ENCODE measurements at places on chromosomes 6 and 20. TPM values are rescaled to one million over a fixed set of nuclear protein-coding genes. Genes with fewer than 3 reads are reported as not detected.

PTPN1 gene
- 43.7 TPM for total RNA-seq

BFSP1 gene
- 3.0 TPM for total RNA-seq

INSM1 gene
- total RNA-seq: not detected

ZNF184 gene
- 2.6 TPM for total RNA-seq

PHACTR2 gene
- 16.1 TPM for total RNA-seq

TCF21 gene
- not detected for total RNA-seq

BHLHE23 gene
- total RNA-seq: not detected

MAS1 gene
- not detected for total RNA-seq

FAM83C gene
- total RNA-seq: 3.2 TPM

LY86 gene
- total RNA-seq: not detected

RAD21L1 gene
- not detected for total RNA-seq
